ENCODE measurements at places on chromosomes 3 and 15.
A peak's percentile ranks its signal among the peaks of the same experiment; 100 is the strongest.

DNA sequence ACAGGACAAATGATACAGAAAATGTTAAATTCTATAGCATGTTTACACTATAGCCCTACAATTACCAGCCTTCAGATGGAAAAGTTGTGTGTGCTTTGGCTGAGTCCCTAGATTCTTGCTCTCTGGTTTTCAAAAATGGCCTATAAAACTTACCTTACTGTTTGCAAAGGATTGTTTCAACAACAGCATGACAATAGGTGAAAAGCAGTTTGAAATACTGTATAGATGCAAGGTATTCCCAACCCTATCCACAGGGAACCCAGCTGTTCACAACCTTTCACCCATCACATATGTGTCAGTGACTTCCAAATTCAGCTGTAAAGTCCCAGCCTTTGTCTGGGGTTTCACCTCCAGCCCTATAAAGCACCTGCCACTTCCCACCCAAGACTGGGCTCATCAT, 97.3 kb downstream of the NEK10 start:
- DNase-seq = no peak

DNA sequence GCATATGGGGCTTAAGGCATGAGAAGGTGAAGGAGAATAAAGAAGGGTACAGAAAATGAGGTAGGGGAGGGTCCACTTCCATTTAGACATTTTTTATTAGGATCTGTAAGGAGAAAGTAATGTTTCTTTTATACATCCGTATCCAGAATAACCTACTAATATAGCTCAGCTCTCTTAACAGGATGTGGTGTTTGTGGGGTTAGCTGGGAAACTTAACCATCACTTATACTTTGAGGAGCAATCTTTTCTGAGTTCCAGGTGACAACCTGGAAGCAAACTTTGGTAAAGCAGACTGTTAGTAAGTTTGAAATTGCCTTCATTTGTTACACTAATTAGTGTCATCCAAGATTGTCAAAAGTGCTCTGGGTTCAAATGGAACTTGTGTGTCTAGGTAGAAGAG, 36.6 kb downstream of the BUB1B start:
- DNase-seq = no peak

GRCh38 chr3:156742401-156742800, 68.0 kb downstream of the TIPARP start:
- no peak for DNase-seq

DNA sequence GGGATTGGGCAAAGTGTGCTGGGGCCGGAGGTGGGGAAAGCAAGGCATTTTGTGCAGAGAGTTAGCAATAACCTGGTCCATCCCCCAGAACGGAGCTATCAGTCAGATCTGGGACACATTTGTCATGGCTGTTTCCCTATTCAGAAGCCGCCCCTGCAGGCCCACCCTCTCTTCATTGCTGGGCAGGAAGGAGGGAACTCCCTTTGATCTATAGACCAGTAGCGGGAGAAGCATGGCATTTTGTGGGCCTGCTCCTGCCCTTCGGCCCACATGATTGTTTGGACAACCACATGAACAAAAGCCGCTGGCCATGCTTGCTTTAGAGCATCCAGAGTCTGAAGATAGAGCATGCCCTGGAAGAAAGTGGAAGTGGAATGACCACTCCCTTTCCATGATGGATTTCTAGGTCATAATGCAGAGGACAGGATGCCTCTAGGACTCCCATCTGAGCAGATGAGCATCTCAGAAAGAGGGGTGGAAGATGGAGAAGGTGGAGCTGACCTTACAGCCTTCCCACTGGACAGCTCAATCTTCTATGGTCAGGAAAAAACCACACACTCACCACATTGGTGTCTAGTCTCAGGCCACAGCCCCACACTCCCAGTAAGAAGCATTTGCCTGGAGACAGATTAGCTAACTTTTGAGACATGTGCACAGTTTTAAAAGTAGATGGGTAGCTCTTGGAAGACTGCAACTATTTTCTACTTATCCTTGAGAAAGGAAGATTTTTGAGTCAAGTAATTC, 11.9 kb upstream of the LRTM1 start:
- no peak for DNase-seq

GRCh38 chr15:85592148-85592547, 202.6 kb downstream of the KLHL25 start:
- no peak for DNase-seq

DNA sequence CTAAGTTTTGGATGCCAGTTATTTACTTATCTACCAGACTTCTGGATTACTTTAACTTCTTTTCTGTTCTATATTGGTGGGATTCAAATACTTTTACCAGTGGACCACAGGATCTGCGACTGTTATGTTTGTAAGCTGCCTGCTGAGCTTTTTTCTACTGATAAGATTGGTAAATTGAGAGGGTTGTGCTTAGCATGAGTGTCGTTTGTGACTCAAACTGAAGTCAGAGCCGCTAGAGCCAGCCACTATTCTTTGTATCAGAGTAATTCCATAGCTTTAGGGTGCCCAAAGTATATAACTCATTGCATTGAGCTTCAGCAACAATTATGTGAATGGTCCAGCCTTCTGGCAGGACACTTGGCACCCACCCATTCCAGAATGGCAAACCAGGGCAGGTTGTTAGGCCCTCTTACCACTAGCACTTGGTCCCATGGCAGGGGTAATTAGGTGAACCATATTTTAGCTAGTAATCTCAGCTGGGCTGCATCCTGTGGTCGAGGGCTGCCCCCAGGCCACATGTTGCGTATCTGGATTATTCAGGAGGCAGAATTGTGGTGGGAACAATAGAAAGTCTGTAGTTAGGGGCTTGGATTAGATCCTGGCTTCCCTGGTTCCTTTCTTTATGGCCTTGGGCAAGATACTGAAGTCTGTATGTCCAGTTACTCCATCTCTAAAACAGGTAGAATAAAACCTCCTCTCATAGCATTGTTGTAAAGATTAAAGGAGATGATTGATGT, 6.0 kb downstream of the PLCL2 start:
- DNase-seq = no peak

DNA sequence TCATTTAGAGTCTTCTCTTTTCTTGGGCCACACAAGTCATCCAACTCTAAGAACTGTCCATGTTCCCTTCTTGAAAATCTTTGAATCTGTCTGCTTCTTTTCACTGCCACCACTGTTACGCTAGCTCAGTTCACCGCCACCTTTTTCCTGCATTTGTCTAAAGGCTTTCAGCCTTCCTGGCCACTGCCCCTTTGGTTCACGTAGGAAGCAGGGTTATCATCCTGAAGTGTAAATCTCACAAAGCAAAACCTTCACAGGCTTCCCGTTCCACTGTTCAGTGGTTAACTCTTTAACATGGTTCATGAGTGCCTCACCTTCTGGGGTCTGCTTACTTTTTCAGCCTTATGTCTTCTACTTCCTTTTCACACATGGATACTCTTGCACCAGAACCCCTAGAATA, 26.3 kb upstream of the CCDC39 start:
- no peak for DNase-seq

DNA sequence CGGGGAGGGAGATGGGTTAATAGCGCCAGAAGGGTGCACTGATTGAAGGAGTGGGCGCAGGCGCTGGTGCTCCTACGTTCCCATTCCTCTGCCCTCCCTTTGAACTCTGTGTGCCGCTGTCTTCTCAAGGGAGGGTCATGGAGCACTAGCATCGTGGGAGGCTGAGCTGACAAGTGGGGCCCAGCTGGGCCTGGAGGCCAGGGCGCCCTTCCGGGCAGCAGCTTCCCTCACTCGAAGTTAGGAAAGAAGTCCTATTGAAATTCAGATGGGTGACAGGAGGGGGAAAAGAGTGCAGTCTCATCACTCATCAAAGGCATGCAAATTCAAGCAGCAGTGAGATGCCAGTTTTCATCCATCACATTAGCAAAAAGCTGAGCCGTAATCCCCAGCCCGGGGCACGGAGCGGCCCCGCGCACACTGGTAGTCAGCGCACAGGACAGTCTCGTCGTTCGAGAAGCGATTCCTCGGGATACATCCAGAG, 128.2 kb downstream of the LRRK1 start:
- no peak for DNase-seq

- no peak for DNase-seq
Observed at GRCh38 chr15:90609242-90610180, 79.8 kb downstream of the CRTC3 start.

- no peak for DNase-seq
Observed at GRCh38 chr15:43095243-43095642, 10.6 kb downstream of the UBR1 start.

- no peak for DNase-seq
Observed at GRCh38 chr3:184067573-184068055, 14.8 kb downstream of the HTR3C start.

DNA sequence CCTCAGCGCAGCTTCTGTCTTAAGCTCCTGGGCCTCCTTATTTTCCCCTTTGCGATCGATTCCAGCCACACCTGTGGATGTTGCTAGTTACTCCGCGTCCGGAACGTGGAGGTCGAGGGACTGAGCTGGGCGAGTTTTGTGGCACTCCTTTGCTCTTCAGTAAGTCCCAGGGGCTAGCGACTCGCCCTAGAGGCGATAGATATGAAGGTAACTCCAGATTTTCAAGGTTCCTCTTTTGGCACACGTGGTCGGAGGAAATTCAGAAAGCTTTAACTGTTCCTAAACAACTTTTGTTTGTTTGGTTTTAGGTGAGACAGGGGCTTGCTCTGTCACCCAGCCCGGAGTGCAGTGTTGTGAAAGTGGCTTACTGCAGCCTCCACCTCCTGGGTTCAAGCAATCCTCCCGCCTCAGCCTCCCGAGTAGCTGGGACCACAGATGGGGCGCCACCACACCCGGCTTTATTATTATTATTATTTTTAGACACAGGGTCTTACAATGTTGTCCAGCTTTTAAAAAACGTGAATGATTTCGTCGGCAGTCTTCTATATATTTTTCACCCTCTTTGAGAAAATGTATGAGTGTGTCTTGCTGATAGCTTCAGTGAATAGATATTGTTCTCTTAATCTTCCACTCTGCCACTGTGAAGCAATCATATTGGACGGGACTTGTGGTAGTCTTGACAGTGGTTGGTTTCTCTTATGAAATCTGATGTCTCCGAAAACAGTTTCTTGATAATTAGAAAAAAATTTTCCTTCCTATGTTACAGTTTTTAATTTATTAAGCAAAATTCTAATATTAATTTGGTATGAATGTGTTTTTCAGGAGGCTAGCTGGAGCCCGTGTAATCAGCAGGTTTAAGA, 785 bp downstream of the MFSD1 start:
- peak; percentile 68 for DNase-seq

DNA sequence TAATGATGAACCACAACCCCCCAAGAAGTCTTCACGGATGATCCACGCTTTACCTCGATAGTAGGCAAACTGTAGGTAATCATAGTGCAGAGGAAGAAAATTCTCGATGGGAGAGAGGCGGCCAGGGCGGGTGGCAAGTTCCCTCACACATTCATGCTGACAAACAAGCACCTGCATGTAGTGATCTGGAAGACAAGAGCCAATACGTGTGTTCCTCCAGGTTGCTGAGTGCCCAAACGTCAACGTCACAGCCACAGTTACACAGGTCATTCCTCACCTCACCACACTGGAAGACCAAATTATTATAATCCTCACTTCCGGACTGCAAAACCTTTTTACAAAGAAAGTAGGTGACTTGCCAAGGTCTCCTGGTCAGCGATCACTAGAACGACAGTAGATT, 131.8 kb downstream of the P3H2 start:
- DNase-seq = no peak

DNA sequence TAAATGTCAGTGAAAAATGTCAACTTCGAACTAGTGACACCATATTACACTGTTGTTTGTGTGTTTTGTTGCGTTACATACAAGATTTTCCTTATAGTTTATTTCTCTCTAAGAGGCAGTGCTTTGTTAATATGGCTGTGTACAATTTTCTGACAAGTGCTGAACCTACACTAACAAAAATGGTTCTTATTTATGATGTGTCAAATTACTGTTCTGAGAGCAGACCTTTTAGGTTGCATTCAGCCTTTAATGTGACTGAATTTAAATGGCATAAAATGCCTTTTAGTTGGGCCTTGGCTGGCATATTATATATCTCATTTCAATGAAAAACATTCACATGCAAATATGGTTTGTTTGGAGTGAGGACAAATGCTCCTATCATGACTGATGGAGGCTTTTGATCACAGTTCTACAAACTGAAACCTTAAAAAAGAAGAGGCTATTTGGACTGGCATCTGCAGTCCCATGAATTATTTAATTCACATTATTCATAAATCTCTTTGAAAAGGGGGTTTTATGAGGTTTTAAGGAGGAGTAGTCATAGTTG, 750.6 kb downstream of the CADM2 start:
- no peak for DNase-seq

- DNase-seq = no peak
Observed at GRCh38 chr15:20348291-20348899, 193.2 kb downstream of the GOLGA6L6 start.

GRCh38 chr15:74397239-74398068, 30.0 kb upstream of the CYP11A1 start:
- DNase-seq = peak; percentile 20

DNA sequence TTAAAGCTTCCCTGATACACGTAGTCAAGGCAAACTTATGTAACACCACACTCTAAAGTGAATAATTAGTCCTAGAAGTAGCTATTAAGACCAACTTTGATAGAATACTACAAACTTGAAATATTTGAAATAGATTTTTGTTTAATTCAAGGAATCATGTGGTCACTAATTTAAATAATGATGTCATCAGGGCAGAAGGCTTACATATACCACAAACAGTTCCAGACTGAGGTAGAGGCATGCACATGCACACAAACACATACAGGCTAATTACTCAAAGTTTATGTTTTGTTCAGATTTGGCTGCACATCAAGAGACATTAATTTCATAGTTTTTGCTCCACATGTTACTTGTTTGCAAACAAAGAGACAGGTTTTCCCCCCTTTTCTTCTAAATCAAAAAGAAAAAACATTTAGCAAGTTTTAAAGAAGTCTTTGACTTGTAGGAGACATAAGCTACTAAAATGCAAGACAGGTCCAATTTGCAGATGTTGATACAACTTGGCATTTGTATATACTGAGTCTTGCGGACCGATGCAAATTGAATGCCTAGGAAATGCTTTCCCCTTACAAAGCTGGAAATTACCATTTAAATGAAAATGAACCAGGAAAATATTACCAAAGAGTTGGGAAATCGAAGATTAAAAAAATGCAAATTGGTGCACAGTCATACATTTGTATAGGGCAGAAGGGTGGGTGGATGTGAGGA, 594.8 kb downstream of the MAGI1 start:
- no peak for DNase-seq

DNA sequence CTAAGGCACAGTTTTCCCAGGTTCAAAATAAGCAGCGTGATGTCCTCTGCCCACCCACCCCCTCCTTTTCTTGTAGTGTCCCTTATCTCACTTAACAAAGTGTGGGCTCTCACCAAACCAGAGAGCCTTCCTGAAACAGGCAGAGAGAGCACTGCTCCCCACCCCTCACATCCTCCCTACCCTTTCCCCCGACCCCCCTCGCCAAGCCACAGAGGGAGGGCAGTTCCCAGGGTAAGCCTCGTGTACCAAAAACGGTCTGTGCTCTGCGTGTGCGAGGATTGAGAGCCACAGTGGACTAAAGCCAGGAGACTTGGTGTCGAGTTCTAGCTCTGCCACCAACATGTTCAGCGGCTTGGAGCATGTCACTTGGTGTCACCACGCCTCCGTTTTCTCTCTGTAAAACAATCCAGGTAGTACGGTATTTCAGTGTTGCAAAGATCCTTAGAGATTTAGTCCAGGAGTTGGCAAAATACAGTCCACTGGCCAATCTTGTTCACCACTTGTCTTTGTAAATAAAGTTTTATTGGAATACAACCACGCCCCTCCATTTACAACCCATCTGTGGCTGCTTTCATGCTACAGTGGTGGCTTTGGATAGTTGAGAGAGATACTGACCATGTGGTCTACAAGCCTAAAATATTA, 249.9 kb downstream of the OPA1 start:
- no peak for DNase-seq

Data from suppressor macrophage treated with lipopolysaccharide for 4 hours (primary cell).